ENCODE measurements at places on chromosomes 1 and 21.

GRCh38 chr1:33609739-33610138, 137.3 kb downstream of the ZSCAN20 start:
- no peak for DNase-seq

DNA sequence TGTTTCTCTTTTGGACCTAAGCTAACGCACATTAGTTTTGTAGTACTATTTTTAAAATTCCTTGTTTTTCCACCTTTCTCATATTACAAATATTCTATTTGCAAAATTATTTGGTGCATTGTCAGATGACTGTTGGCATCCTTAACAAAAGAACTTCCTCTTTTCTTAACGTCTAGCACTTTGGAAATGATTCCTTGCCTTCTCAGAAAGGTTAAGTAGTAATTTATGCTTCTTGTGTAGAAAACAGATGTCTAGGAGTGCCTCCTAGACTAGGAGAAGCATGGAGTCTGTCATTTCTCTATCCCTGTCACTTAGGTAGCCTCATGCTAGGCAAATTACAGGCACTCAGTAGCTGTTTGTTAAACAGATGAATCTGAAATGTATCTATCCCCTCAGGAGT, 64.4 kb downstream of the HSPA13 start:
- no peak for DNase-seq

- no peak for DNase-seq
Measured at GRCh38 chr1:76302711-76303339, 228.3 kb downstream of the ST6GALNAC3 start.

DNA sequence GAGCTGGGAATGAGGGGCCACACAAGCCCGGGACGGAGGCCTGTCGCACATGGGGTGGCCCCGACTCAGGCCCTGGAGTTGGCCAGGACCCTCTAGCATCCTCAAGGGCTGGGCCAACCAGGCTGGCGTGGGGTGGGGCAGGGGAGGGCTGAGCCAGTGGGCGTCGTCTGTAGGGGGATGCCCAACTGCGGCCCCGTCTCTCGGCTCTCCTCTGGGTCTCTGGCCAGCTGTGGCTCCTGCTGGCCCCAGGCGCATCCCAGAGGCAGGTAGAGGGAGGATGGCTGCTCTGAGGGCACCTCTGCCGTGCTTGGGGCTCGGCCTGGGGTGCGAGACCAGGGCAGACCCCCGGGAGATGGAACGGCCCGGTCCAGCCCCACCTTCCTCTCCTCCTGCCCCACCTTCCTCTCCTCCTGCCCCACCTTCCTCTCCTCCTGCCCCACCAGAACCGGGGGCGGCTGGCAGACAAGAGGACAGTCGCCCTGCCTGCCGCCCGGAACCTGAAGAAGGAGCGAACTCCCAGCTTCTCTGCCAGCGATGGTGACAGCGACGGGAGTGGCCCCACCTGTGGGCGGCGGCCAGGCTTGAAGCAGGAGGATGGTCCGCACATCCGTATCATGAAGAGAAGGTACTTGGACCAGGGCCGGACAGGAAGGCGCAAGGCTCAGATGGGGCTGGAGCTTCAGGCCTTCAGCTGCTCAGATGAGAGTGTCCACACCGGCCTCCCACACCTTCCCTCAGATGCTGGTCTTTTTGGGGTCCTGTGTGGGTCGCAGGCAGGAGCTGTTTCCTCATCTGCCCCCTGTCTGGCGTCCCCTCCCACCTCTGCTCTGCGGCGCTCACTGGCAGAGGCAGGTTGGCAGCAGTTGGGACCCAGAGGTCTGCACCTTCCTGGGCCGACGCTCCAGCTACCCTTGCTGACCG, 6.2 kb downstream of the SAMD11 start:
- no peak for DNase-seq

DNA sequence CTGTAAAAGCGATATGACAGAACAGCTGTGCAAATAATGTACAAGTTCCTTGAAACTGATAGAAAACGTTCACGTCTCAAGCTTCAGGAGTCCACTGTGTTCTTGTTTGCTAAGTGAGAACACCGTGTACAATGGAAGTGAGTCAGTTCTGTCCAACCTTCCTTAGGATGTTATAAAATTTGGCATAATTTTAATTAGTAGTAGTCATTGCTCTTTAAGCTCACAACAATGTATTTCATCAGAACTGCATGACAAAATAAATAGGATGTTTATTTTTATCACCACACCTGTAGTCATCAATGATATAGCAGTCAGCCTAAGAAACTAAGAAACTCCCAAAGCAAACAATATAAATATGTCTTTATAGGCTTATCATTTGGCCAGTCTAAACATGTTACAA, 53.0 kb downstream of the RGS2 start:
- DNase-seq = no peak

GRCh38 chr1:101344745-101345144, 107.9 kb downstream of the S1PR1 start:
- no peak for DNase-seq

GRCh38 chr1:3909615-3910014, 9.5 kb upstream of the C1orf174 start:
- DNase-seq = no peak

- DNase-seq = no peak
Measured at GRCh38 chr1:25650289-25650576, 33.6 kb downstream of the MAN1C1 start.

DNA sequence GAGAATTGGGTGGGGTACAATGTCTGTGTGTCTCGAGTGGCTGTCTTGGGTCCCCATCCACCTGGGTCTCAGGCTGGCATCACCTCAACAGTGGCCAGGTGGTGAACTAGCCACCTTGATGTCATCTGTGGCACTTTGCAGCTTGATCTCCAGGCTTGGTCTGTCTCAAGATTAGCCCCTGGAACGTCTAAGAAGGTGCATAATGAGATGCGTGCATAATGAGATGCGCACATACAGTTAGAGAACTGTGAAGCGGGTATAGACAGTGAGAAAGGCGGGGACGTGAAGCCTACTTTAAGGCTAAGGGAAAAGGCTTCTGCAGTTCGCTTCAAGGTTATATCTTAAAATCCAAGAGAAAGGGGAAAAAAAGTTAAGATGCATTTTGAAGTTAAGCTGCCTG, 98.7 kb downstream of the WDR4 start:
- no peak for DNase-seq

DNA sequence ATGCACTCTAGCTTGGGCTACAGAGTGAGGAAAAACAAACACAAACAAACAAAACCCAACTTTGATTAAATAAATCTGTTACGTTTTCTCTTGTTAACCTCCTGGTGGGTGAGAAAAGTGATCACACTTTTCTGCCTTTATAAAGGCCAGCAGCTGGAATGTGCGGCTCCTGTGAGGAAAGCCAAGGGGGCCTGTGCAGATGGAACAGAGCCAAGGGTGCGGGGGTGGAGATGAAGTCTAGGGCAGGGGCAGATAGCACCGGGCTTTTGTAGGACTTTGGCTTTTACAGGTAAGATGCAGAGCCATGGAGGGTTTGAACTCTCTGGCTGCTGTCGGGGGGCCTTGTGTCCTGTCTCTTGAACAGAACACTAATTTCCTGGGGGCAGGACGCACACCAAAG, 40.7 kb upstream of the GPR37L1 start:
- no peak for DNase-seq

DNA sequence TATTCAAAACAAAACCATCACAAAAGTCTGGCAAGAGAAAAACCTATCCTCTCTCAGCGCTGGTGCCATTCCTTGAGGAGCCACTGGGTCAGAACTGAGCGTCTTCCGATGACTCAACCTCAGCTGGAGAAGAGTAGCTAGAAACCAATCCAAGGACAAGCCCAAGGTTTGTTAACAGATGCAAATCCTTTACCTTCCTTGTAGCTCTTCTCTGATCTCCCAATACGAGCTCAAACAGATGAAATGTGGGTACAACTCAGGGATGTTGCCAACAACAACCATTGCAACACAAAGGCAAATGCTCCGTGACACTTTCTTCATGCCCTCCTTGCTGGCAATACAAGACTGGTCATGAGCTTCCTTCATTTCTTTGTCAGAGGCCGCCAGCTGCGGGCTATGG, 337.1 kb downstream of the SIPA1L2 start:
- no peak for DNase-seq

- DNase-seq = no peak
Measured at GRCh38 chr1:21930080-21930571, 7.0 kb downstream of the HSPG2 start.

GRCh38 chr1:180249725-180250498, 19.8 kb downstream of the LHX4 start:
- no peak for DNase-seq

DNA sequence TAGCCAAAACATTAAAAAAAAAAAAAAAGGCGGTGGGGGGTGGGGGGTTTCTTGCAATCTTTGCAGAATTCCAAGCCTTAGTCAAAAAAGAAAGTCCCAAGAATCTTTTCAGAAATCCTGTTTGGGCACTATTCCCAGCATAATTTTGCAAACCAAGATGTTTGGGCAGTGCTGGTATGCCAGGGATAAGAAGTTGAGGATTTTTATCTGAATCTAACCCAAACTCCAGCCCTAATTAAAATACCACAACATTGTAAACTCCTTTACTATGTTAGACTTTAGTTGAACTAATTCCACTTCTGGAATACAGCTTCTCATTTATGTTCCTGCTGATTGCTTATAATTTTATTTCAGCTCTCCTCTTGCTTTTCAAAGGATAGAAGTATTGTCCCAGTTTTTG, 504.1 kb upstream of the ADGRL2 start:
- DNase-seq = no peak

DNA sequence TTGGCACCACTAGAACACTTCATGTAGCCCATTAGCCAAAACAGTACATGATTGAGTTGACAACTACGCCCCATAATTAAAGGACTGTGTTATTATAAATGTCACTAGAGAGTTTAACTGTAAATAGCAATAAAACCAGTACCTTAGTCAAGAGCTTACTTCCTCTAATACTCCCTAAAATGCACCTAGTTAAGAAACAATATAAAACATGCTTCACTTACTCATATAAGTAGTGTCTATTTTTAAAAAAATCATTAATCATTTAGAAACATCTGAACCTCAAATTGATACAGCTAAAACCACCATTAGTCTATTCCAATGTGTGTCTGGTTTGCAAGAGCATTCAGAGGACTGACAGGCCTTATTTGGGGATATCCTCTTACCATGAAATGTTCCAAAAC, 25.3 kb downstream of the PTP4A2 start:
- DNase-seq = no peak

DNA sequence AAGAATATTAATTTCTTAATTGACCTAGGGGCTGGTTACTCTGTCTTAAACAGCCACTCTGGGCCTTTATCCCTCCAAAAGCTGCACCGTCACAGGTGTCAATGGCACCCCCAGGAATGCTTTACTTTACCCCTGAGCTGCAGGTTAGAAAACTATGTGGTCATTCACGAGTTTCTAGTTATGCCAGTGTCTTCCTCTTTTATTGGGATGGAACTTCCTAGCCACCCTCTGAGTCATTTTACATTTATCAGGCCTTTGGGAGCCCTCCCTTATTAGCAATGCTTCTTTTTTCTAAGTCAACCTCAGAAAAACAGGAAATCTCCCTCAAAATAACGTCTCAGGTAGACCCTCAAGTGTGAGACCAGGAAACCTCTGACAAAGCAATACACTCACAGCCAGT, 59.4 kb upstream of the USH2A start:
- no peak for DNase-seq

DNA sequence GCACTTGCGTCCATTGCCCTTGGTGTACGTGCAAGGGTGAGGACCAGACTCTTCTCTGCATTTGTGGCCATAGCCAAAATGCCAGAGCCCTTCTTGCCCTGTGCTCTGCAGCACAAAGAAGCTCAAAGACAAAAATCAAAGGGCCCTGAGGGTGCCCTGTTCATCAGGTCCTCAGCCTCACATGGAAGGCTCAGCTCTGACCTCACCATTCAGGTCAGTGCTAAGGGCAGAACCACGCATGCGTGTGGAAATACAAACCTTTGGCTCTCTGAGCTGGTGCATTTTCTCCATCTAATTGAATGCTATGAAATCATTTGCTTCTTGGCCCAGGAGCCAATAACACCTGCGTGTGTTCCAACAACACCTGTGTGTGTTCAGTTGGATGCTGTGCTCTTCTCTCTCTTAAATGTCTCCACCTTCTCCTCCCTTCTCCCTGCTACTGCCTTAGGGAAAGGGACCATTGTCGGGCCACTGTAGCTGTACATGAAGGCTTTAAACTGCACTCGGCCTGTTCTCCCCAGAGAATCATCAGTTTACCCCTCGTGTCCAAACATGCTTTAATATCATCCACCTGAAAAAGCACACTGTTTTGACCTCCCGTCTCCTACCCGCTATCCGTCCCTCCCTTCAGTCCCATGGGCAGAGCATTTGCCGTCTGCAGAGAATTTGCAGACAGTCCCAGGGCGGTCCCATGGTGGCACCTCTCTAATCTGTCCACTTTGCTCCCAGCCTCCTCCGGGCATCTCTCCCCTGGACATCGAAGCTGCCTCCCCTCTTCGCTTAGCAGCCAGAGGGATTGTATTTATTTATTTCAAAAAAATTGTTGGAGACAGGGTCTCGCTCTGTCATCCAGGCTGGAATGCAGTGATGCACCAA, 60.6 kb downstream of the EVA1C start:
- no peak for DNase-seq

DNA sequence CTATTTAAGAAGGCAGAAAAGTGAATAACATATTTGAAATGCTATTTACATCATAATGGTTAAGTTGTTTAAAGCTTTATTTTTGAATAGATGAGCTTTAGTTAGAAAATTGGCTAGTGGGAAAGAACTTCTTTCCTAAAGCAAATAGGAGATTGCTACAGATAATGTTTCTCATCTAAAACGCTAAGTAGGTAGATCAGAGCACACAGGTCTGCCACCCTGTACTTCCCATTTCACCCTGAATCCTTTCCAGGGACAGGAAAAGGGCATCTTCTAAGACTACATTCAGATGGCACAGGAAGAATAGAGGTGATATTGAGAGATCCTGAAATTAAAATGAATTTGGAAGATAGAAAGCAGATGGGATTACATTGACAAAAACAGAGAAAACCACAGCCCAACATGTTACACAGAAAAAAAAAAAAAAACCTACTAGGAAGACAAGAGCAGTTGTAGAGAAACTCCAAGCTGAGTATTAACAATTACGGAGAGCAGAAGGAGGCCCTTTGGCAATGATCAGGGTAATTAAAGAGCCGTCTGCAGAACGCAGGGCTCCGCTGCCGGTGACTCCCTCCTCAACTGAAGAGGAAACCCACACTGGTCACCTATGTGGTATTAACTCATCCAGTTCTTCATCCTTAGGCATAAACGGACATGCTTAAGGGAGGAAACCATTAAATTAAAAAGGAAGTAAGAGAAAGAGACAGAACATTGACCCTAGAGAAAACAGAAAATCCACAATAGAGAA, 53.6 kb upstream of the MAP10 start:
- no peak for DNase-seq

DNA sequence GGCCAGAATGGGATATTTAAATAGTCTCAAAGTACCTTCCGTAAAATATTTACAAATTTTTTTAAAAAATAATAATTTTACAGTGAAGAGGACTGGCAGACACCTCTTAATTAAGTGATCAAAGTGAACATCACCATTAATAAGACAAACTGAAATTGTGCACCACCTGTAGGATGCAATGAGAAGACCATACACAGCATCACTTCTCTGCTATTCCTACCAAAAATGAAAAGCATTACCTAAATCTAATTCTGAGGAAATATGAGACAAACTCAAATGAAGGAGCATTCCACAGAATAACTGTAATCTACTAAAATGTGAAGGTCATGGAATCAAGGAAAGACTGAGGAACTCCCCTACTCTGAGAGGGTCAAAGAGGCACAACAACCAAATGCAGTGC, 68.2 kb upstream of the PRDX6 start:
- DNase-seq = no peak

GRCh38 chr1:11394592-11395245, 84.2 kb upstream of the DISP3 start:
- DNase-seq = no peak

- no peak for DNase-seq
Measured at GRCh38 chr1:218376722-218377121, 31.6 kb downstream of the TGFB2 start.
